ENCODE measurements at places on chromosomes 12 and 14.

DNA sequence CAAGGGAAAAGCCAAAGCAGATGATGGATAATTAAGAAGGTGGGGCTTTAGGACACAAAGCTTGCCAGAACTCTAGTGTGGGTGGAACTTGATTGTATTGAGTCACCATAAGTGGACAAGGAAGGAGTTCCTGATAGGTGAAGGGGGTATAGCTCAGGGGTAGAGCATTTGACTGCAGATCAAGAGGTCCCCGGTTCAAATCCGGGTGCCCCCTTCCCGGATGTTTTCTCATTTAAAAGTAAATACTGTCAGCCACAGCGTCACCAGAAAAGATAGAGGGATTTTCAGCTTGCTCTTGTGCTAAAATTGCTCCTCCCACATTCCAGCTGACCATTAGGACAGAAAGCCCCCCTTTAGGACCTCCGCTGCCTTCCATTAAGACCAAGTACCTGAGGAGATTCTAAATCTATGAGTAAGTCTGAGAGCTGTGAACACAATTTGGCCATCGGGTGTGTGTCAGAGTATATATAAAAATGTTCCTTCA lies 36.6 kb downstream of the DCAF4 start:
- peak; percentile 70 for DNase-seq

GRCh38 chr14:56168007-56168616 lies 49.9 kb downstream of the PELI2 start:
- DNase-seq, result no peak

- peak; percentile 60 for DNase-seq
Measured at GRCh38 chr12:16385782-16386646, 38.6 kb downstream of the MGST1 start.

- DNase-seq, result peak; percentile 47
Measured at GRCh38 chr12:7645395-7646177, 20.1 kb downstream of the APOBEC1 start.
